ENCODE measurements at places on chromosomes 7 and 10.

GRCh38 chr7:132650498-132650897 is 74.2 kb upstream of the PLXNA4 start:
- no peak for DNase-seq

GRCh38 chr7:27031289-27032172 is 64.3 kb downstream of the HOXA1 start:
- DNase-seq: no peak

DNA sequence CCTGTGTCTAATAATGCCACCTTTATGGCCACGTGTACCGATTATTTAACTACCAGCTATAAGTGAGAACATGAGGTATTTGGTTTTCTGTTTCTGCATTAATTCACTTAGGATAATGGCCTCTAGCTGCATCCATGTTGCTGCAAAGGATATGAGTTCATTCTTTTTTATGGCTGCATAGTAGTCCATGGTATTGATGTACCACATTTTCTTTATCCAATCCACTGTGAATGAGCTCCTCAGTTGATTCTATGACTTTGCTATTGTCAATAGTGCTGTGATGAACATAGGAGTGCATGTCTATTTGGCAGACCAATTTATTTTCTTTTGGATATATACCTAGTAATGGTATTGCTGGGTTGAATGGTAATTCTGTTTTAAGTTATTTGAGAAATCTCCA is 96.4 kb downstream of the SLC25A40 start:
- DNase-seq: no peak

- no peak for DNase-seq
Measured at GRCh38 chr10:14839305-14839695, 1.2 kb downstream of the HSPA14 start.

DNA sequence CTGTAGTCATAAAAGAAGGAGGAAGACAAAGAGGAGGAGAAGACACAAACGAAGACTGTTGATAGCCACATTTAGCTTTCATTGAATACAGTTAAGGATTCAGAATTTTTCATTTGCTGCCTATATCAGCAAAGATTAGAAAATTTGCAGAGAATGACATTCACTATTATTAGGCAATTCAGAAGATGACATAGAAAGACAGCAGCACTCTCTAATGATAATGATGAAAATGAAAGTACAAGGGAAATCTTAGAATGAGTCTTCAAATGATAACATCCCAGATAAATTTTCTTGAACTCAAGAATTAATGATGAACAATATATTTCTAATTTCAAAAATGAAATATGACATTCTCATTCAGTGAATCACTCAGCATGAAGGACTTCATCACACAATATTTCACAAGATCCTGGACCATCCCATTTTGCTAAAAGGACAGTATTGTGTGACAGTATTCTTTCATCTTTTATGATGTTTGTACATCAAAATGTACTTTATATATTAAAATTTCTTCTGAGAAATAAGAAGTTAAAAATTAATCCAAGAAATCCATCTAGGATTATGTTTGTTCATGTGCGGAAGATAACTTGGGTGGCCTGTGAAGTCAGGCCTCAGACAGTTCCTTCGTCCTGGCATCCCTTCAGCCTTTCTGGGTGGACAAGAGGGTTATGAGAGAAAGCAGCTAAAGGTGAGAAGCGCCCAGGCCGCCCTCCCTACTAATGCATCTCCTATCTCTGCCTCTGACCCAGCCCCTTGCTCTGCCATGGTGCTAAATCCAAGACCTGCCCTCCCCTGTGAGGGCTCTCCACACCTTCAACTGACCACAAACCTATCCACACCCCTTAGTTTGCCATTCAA is 47.4 kb upstream of the CAMK2B start:
- no peak for DNase-seq

DNA sequence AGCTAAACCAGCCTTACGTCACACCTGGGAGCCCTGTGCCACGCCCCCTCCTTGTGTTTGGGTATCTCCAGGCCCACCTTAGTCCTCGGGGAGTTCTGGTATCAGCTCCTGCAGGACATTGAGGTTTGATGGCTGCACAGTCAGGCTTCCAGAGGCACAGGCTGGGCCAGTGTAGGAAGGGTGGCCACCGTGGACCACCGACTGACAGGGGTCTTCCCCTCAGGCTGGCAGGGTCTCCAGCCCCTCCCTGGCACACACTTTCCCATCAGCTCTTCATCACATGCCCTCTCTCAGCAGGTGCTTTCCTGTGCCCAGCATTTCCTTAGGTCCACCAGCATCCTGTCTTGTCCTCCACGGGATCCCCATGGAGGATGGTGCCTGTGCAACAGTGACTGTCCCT is 413.1 kb downstream of the TCERG1L start:
- no peak for DNase-seq
